ENCODE measurements at places on chromosomes 12 and 14.

GRCh38 chr14:71658261-71658860 lies 273.9 kb upstream of the RGS6 start:
- DNase-seq: no peak

DNA sequence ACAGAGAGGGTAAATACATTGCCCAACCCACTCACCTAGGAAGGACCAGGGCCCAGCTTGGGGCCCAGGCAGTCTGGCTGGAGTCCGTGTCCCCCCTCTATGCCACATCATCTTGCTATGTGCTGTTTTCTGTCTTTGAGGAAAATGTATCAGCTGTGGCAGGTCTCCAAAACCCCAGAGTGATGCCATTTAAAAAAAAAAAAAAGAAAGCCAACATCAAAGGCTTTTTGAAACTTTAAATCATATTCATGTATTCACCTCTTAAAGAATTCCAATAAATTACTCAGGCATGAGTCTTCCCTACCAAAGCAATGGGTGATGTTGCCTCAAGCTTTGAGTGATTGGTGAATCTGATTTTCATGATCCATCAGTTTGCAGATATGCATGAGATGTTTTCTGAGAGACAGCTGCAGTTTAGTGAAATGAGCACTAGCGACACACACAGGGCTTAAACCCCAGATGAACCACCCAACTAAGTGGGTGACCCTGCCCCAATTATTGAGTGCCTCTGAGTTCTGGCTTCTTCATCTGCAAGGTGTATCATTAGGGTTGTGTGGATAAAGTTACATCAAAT lies 6.1 kb downstream of the KRT81 start:
- DNase-seq: no peak

- DNase-seq: no peak
These were observed 6.0 kb downstream of the ZBTB39 start for GRCh38 chr12:57000393-57000792.

DNA sequence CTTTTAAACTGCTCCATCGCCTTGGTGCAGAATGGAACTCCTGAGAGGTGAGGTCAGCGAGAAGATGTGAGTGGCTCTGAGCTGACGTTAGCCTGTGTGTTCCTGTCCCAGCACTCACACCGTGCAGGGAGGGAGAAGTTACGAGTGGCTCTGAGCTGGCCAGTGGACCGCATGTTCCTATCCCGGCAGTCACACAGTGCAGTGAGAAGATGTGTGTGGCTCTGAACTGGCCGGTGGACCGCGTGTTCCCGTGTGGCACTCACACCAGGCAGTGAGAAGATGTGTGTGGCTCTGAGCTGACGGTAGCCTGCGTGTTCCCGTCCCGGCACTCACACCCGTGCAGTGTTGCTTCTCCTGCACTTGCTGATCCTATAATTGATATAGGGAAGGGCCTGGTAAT lies 59.9 kb downstream of the VCPKMT start:
- DNase-seq: no peak

- no peak for DNase-seq
These were observed 3.3 kb upstream of the KRT86 start for GRCh38 chr12:52271158-52271557.

DNA sequence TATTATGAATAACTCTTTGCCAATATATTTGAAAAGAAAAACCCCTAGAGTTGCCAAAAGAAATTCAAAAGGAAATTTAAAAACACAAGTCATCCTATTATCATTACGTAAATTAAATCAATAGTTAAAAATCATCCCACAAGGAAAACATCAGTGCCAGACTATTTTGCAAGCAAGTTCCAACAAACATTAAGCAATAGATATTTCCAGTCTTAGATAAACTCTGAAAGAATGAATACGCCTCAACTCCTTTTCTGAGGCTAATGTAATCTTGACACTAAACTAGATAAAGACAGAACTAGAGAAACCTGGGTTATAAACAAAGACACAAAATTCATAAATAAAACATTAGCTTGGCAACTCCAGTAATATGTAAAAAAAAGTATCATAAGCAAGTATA lies 245.9 kb downstream of the FOXN3 start:
- no peak for DNase-seq

- no peak for DNase-seq
These were observed 36.8 kb upstream of the TMED10 start for GRCh38 chr14:75213172-75213571.

DNA sequence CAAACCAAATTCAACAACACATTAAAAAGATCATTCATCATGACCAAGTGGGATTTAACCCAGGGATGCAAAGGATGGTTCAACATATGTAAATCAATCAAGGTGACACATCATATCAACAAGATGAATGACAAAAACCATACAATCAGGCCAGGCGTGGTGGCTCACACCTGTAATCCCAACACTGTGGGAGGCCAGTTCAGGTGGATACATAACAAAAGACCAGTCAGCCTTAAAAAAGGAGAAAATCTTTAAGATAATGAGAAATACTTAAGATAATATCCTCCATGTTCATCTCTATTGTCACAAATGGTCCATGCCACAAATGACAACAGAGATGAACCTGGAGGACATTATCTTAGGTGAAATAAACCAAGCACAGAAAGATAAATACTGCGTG lies 12.4 kb downstream of the L2HGDH start:
- DNase-seq: no peak

DNA sequence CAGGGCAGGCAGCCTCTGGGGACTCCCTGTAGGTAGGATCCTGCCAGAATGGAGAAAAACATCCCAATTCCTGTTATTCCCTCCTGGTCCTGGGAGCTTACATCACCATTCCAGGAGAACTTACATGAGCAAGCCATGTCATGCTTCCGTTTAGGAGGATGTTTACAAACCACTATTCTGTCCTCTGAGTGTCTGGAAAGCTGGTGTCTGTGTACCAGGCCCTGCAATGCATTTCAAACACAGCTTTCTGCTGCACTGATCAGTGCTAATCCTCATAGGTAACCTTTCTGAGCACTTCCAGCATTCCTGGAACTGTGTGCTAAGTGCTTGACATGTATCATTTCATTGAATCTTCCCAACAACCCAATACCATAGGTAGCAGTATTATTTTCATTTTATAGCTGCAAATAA lies 19.8 kb upstream of the MAP1LC3B2 start:
- DNase-seq: no peak

Data from right cardiac atrium (tissue), 5 donors.